B cell (primary cell): ENCODE measurements at places on chromosomes 1 and 21. TPM values are rescaled to one million over a fixed set of nuclear protein-coding genes. Genes with fewer than 3 reads are reported as not detected.

GRCh38 chr21:16492892-16493291 lies 763.1 kb downstream of the USP25 start:
- no peak overlapping the region for H3K27ac ChIP-seq
- no peaks in the 10 kb centered on the region for H3K36me3 ChIP-seq
- no peak for DNase-seq
- no peak overlapping the region for H3K4me3 ChIP-seq
- no peaks in the 10 kb centered on the region for H3K27me3 ChIP-seq

DNA sequence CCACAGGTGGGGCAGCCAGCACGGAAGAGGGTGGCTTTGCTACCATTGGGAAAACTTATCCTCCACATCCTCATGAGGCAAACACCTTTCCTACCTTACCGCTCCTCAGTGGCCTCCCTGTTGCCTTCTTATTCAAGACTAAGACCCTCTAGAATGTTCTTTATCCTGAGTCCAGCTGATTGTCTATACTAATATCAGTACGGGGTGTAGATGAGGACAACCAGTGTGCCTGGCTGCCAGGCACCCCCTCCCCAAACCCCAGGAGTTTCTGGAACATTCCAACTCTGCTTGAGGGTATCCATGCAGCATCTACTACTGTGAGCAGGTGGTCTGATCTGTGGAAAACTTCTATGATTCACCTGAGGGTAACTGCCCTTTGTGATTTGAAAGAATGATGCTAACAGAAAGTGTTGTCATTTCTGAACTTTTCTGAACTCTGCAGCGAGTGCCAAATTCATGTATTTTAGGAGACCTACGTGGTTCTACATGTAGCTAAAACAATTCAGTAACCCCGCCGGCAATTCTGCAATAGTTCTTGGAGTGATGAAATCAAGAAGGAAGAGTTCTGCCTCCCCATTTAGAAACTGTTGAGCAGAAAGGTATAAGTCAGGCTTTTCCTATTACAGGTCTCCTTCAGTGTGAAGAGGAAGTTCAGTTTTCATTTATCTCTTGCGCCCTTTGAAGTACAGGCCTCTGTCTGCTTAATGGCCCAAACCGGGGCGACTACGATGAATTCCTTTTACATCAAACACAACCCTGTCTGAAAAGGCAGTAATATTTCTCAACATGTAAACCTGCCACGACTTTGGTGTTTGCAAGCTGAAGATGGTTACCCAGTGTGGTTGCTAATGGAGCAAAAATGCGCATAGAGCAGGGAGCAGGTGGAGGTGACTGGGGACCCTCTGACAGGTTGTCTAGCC lies 80.4 kb downstream of the RUNX1 start:
- no peaks in the 10 kb centered on the region for H3K27me3 ChIP-seq
- H3K4me1 ChIP-seq: peaks cover 12% of the 10 kb centered on the region
- H3K36me3 ChIP-seq: peaks cover 8% of the 10 kb centered on the region

DNA sequence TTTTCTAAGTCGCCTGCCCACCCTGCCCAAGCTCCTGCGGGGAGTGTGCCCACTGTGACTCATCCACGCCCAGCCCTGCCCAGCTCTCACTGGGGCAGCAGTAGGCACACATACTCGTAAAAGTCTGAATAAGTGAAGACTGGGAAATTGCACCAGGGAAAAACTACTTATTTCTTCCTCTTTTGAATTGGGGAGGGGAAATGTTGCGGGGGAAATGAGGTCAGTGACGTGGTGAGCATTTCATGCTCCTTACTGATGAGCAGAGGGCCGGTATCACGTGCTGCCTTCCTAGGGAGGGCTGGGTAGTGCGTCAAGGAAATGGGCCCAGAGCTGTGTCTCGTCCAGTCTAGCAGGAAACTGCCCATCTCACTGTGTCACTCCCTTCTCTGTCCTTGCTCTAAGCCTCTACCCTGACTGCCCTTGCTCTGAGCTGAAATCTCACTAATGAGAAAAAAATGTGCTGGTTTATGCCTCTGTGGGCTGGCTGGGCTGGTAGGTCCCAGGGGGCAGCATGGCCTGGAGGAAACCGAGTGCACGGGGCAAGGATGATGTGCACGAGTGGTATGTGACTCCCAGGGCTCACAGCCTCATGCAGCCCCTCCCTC lies 13.5 kb upstream of the TNFRSF1B start:
- no peaks in the 10 kb centered on the region for H3K36me3 ChIP-seq
- H3K4me1 ChIP-seq: peaks cover 91% of the 10 kb centered on the region
- no peak overlapping the region for H3K4me3 ChIP-seq
- peak overlapping the region; percentile 93 for H3K27ac ChIP-seq
- H3K27me3 ChIP-seq: no peaks in the 10 kb centered on the region
- peak; percentile 89 for DNase-seq

DNA sequence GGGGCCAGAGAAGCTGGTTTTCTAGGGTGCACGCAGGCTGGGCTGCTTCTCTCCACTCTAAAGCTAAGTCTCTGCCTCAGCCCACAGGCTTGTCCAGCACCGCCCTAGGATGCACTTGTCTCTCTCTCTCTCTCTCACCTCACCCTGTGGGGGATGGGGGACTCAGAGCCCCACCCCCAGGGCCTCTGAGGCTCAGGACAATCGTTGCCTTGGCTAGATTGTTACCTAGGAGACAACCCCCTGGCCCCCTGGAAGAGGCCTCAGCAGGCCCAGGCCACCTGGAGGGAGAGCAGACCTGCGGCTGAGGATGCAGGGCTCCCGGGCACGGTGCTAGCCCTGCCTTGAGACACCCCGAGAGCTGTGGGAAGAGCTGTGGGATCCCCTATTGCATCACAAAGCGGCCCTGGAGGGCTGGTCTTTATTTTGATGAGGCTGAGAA lies at the start of gene ACTRT2:
ACTRT2 (plus strand) TSS at position 235 of the 439 bp plus-strand sequence. CDS start 220 bp downstream, outside the sequence.
- H3K27me3 ChIP-seq: no peaks in the 10 kb centered on the region
- H3K4me3 ChIP-seq: no peak within 1 kb of the TSS
- no peaks in the 10 kb centered on the region for H3K36me3 ChIP-seq
- no peak for DNase-seq
- H3K27ac ChIP-seq: no peak within 1 kb of the TSS

DNA sequence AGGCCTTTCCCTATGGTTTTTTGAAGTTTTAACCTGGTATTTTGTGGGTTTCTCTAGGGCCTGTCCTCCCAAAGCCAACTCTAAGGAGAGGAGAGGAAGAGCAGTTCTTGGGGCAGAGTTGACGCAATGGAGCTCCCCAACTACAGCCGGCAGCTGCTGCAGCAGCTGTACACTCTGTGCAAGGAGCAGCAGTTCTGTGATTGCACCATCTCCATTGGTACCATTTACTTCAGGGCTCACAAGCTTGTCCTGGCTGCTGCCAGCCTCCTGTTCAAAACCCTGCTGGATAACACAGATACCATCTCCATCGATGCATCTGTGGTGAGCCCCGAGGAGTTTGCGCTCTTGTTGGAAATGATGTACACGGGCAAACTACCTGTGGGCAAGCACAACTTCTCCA lies 38.2 kb downstream of the ZBTB40 start:
- no peaks in the 10 kb centered on the region for H3K27me3 ChIP-seq
- H3K36me3 ChIP-seq: peaks cover 18% of the 10 kb centered on the region
- H3K4me1 ChIP-seq: no peaks in the 10 kb centered on the region
- H3K27ac ChIP-seq: no peak overlapping the region
- no peak for DNase-seq

DNA sequence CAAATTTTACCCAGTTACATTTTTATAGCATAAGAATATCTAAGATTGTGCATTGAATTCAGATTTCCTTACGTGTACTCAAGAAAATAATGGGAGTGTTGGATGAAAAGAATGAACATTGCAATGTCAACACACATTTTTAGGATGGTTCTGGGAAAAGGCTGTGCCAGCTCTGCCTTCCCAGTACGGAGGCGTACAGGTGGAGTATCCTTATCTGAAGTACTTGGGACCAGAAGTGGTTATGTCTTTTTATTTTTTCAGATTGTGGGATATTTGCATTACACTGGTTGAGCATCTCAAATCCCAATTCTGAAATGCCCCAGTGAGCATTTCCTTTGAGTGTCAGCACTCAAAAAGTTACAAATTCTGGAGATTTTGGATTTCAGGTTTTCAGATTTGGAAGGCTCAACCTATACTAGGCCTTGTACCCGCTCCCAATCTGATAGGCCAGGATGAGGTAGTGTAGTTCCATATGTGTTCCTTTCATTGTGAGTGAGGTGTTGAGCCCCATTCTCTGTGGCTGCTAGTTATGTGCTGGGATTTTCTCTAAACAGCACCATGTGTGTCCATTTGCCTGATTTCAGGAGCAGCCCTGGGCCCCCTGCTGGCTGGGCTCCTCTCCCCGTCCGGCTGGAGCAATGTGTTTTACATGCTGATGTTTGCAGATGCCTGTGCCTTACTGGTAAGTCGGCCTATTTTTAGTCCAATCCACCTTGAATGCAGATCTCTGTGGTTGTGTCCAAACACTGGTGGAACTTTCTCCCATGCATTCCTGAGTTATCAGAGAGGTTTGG lies 60.8 kb downstream of the SLC37A1 start:
- H3K4me1 ChIP-seq: no peaks in the 10 kb centered on the region
- no peak for DNase-seq
- no peak overlapping the region for H3K27ac ChIP-seq
- peaks cover 2% of the 10 kb centered on the region for H3K36me3 ChIP-seq

- no peak overlapping the region for H3K4me3 ChIP-seq
- H3K4me1 ChIP-seq: no peaks in the 10 kb centered on the region
- H3K36me3 ChIP-seq: no peaks in the 10 kb centered on the region
- DNase-seq: no peak
- H3K27ac ChIP-seq: no peak overlapping the region
Measured at GRCh38 chr1:223620297-223620897, 45.1 kb downstream of the CAPN8 start.

DNA sequence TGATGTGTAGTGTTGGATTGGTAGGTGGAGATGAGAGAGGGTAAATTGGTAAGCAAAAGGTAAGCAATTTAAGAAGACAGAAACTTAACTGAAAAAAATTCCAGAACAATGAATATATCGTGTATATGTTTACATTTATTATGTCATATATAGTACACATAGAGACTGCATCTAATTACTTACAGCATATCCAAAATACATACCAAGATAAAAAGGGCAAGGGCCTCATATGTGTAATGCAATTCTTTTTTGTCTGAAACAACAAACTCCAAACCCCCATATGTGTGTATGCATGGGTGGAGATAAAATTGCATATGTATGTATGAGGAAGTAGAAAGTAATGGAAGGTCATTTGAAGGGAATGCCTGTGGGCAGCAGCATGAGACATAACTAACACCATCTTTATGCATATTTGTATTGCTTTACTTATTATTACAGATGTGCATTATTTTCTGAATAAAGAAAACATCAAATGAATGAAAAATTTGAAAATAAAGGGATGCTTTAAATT lies 4.3 kb downstream of the KRTAP20-3 start:
- no peaks in the 10 kb centered on the region for H3K36me3 ChIP-seq
- DNase-seq: no peak
- H3K4me1 ChIP-seq: no peaks in the 10 kb centered on the region

OR14K1 gene
- total RNA-seq: not detected in 2 replicates

DNA sequence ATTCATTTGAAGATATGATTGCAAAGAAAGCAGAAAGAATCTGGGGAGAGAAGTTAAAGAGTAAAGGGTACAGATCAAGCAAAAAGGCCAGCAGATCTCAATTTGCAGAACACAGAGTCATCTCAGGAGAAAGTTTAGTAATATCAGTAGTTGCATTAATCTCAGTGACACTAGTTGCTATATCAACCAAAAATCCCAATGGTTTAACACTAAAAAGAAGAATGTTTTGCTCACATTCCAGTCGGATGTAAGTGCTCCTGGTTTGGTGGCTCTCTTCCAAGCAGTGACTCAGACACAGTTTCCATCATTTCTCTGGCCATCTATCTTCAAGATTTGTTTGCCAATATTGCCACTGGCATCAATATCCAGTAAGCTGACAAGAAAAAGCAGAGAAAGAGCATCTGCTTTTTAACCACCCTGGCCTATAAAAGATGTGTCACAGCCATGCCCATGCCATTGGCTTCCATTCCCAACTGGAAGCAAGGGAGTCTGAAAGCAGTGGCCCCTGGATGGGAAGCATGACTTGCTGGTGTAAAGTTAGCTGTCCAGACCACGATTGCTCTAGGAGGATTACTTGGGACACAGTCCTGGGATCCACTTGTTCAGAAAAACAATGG lies 45.5 kb upstream of the AIM2 start:
- H3K27ac ChIP-seq: no peak overlapping the region
- no peaks in the 10 kb centered on the region for H3K4me1 ChIP-seq
- no peaks in the 10 kb centered on the region for H3K27me3 ChIP-seq
- no peak for DNase-seq
- no peaks in the 10 kb centered on the region for H3K36me3 ChIP-seq
- H3K4me3 ChIP-seq: no peak overlapping the region

GRCh38 chr1:43913051-43913501 lies 20.5 kb upstream of the ARTN start:
- H3K36me3 ChIP-seq: peaks cover 1% of the 10 kb centered on the region
- no peak overlapping the region for H3K27ac ChIP-seq
- no peak overlapping the region for H3K4me3 ChIP-seq
- DNase-seq: no peak

DNA sequence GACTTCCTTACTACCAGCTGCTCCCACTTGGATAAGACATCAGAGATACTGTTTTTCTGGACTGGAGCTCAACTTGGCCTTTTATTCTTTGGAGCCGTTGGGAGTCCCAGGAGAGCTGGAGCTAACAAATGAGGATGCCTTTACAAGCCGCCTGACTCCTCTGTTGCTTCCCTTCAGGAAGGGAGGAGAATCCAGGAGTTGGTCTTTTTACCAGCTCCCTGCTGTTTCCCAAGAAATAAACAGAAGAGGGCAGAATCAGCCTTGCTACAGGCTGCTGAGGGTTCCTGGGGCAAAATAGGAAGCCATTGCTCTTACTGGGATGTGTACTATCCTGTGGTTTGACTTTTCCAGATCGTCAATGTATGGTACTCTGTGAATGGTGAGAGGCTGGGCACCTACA lies 1.5 kb downstream of the EIF3I start:
- peaks cover 46% of the 10 kb centered on the region for H3K36me3 ChIP-seq
- H3K4me1 ChIP-seq: peaks cover 28% of the 10 kb centered on the region
- DNase-seq: no peak
- H3K27me3 ChIP-seq: no peaks in the 10 kb centered on the region
- peak overlapping the region; percentile 38 for H3K27ac ChIP-seq

GRCh38 chr1:92980732-92981647 lies 19.7 kb upstream of the DIPK1A start:
- H3K4me1 ChIP-seq: peaks cover 55% of the 10 kb centered on the region
- peak overlapping the region; percentile 24 for H3K4me3 ChIP-seq
- peak; percentile 48 for DNase-seq
- H3K27me3 ChIP-seq: no peaks in the 10 kb centered on the region
- no peaks in the 10 kb centered on the region for H3K36me3 ChIP-seq
- H3K27ac ChIP-seq: peak overlapping the region; percentile 80

GRCh38 chr1:29505532-29506220 lies 269.4 kb downstream of the PTPRU start:
- H3K4me3 ChIP-seq: no peak overlapping the region
- no peaks in the 10 kb centered on the region for H3K36me3 ChIP-seq
- no peaks in the 10 kb centered on the region for H3K27me3 ChIP-seq
- no peaks in the 10 kb centered on the region for H3K4me1 ChIP-seq
- no peak for DNase-seq
